Mesothelial cell of epicardium (in vitro differentiated cells): ENCODE measurements at places on chromosomes 5 and 9.
A peak's percentile ranks its signal among the peaks of the same experiment; 100 is the strongest.

GRCh38 chr5:109917966-109918365 is 228.2 kb downstream of the MAN2A1 start:
- no peak for DNase-seq

DNA sequence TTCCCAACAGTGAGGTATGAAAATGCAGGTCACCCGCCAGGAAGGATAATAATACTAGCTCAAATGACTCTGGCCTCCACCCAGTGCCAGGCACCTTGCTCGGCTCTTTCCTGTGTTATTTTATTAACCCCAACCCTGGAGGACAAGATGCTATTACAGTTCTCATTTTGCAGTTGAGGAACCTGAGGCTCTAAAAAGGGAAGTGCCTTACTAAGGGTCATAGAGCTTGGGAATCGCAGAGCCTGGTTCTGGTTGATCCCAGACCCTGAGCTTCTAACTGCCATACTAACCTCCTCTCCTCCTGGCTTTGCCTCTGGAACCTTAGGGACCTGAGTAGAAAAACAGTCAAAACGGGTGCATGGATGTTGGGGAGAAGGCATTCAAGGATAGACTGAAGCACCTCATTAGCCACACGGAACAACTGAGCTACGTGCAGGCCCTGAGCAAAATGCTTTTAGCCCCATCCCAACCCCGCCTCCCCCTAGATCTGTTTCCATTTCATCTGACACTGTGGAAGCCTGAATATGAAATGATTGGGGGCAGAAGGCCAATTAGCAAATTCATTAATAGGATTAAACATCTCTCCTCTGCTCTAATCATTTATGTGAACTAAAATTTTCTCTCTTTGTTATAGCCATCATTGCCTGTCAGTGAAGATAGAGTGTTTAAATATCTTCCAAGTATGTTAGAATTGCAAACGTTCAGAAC is 7.9 kb downstream of the KCNIP1 start:
- DNase-seq, result no peak

DNA sequence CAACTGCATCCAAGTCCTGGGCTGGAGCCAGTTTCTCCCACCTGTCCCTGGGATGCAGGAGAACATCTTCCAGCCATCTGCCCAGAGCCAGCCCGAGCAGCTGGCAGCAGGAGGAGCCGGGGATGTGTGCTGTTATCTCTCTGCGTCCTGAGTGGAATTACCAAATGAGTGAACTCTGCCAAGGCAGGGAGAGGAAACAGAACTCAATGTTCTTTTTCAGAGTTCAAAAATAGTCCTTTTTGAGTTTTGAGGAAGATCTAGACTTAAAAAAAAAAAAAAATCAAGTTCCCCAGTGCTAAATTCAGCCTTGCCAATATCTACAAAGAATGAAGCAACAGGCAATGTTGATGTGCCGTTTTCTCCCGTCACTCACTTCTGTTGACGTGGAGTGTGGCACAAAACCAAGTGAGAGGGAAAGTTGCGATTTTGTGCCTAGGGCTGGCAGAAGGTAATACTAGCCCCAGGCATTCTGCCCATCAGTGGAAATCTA is 56.2 kb downstream of the TMOD1 start:
- no peak for DNase-seq

- DNase-seq, result no peak
Observed at GRCh38 chr9:93268551-93269314, 84.8 kb downstream of the WNK2 start.

DNA sequence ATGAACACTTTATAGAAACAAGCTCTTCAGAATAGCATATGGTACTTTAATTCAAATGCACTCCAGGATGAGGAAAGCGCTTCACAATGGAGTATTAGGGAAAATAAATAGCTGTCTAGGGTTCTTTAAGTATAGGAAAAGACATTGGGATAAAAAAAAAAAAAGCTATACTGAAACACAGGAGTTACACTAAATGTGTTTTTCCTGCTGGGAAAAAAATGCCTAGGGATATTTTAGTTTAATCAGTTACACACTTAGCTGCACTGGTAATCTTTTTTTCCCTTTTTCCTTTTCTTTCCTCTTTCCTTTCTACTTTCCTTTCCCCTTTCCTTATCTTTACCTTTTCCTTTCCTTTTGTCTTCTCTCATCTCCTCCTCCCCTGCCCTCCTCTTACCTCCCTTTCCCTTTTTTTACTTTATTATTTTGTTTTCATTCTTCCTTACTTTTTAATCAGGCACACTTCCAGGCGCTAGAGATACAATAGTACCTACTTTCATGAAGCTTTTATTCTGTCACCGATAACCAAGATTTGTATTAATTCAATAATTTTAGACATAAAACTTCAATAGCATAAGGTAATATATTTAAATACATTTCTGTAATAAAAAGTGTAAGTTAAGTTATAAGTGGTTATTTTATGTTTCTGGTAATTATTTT is 758.7 kb downstream of the CDH18 start:
- no peak for DNase-seq

DNA sequence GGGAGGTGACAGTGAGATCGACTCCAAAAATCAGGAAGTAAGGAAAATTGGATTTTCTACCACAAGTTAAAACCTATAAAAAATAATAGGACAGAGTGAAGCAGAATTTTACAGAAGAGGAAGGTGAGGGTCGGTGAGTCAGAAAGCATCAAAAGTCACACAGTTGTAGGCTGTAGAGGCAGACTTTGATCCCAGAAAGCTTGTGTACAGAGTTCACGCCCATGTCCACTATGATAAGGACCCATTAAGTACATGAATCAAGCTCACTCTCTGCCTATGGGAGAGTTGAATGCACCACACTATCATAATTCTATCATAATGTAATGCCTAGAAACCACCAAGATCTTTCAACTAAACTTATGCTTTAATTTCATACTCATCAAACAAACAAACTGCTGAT is 291.2 kb downstream of the PRELID2 start:
- DNase-seq, result no peak

GRCh38 chr9:87270221-87270847 is 227.3 kb upstream of the DAPK1 start:
- no peak for DNase-seq

DNA sequence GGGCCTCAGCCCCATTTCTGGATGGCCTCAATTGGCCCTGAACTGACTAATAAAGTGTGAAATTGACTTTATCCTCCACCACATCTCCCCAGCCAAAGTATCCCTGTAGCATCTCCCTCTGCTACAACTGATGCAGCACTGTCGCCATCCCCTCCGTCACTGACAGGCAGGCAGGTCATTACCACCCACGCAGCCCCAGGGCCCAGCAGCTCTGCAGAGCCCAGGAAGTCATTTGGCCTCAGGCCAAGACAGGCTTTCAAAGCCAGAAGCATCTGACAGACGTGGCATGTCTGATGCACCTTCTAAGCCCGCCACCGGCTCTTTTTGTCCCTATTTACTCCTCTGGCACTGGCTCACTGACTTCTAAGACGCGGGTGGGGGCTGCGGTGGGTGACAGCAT is 65.3 kb downstream of the ARHGEF37 start:
- DNase-seq, result peak; percentile 53
